Activated CD4-positive, alpha-beta T cell treated with anti-CD3 and anti-CD28 coated beads for 24 hours (primary cell): ENCODE measurements at places on chromosomes 2 and 18.

DNA sequence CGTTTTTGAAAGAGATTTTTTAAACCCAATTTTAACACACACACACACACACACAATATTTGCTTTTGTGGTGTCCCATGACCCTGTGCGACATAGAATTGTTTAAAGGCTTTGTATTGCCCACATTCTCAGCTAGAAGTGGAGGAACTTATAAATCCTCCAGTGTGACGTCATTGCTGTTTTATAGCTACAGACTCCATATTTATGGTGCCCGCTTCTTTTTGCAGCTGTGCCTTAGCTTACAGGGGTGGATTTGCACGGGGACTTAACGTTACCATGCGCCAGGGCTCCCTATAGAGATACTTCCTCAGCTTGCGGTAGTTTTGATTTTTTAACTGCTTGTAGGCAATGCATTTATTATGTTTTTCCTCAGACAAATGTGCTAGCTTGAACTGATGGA is 101.9 kb upstream of the SMIM21 start:
- DNase-seq, result no peak

GRCh38 chr2:173062801-173063200 is 12.8 kb upstream of the MAP3K20 start:
- no peak for DNase-seq

- DNase-seq, result no peak
These were observed 13.1 kb downstream of the QPCT start for GRCh38 chr2:37357530-37357929.

GRCh38 chr2:125168442-125168841 is 1143.4 kb downstream of the CNTNAP5 start:
- no peak for DNase-seq

GRCh38 chr2:218999021-218999880 is 6.0 kb upstream of the CRYBA2 start:
- no peak for DNase-seq

DNA sequence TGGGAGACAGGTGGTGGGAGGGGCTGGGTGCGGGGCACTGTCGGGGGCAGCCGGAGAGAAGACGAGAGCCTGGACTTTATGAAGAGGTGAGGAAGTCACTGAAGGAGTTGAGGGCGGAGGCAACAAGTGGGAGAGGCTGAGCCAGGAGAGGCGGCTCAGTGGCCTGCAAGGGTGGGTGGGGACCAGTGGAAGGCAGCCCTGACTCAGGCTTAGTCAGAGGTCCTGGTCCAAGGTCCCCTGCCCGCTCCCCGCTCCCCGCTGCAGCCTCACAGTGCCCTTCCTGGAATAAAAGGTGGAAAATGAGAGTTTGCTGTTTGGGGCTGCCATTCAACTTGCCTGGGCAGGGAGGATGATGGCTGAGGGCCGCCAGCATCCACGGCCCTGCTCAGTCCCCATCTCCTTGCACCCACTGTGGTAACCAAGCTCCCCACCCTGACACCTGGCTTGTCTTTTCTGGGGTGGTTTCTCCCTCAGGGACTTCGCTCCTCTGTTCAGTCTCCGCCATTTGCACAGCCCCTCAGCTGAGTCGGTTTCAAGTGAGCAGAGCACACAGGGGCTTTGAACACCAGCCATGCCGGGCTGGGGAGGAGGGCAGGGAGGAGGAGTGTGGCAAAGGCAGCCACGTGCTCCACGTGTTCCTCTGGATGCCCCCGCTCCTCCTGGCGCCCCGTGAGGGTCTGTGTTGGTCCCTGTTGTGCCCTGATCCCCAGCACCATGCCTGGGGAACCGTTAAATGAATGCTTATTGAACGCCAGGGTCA is 13.7 kb upstream of the RALB start:
- DNase-seq, result no peak

DNA sequence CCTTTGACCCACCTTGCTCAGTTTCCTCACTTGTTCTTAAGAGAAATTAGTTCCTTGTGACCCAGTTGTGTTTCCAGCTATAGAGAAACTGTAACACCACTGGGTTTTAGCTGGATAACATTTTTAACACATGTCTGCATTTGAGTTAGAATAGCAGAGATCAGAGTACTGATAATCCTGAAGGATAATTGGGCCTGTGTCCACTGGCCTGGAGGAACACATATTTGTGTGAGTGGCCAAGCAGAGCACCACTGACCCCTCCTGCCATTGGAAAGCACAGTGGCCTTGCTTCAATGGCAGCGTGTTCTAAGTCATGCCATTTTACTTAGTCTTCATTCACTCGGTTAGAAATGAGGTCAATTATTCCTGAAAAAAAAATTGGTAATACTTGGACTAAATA is 42.6 kb downstream of the PKP4 start:
- no peak for DNase-seq

DNA sequence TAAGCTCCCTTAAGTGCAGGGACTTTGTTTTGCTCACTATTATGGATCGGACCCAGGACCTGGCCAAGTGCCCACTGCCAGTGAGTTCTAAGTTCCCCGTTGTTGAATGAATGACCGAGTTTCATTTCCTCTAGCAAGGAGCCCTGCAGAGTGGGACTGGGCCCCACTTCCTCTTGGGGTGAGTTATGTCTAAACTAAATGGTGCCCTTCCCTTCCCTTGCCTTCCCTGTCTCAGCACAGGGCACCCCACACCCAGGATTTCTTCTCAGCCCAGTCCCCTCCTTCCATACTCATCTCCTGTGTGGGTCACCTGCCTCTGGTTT is 195.3 kb upstream of the HS6ST1 start:
- no peak for DNase-seq

DNA sequence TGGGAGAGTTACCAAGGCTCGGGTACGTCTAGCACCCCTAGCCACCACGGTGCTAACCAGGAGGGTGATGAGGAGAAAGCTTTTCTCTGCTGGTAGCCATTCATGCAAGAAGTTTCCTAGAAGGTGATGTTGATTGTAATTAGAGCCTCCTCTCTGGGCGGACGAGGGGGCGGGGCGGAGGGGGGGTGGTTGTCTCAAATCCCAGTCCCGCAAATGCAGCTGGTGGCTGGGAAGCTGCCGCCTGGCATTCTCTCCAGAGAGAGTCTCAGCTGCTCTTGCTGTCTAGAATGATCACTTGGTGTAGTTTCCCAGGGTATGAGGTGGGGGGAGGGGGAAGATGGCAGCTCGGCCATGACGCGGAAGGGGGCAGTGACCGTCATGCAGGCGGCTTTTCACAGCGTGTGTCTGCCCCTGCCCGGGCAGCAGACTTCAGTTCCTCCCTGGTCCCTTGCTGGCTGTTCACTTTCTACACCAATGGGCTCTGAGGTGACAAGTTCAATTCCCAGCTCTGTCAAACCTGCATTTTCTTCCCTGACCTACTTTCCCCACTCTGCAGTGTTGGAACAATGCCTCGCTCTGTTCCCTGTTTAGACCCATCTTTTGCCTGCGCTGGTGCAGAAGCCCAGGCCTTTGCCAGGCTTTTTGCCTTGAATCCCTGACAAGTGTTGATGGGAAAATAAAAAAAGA is 61.5 kb upstream of the KLF7 start:
- DNase-seq, result no peak

- DNase-seq, result no peak
These were observed 48.8 kb downstream of the PTRHD1 start for GRCh38 chr2:24744356-24744755.

DNA sequence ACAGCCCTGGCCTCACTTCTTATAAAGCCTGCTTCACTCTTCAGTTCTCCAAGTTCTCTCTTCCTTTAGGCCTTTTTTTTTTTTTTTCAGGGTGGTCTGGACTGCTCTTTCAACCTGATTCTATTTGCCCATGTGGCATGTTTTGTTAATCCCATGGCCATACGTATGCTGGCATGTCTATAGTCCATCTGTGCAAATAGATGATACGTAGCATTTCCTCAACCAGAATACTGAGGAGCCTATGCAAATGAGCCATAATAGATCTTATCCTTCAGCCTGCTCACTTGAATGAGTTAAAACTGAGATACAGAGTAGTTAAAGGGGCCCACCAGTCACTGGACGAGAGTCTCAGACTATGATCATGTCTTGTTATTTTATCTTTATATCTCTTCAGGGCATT is 265.2 kb upstream of the CXCR4 start:
- no peak for DNase-seq

GRCh38 chr2:20796374-20796791 is 26.5 kb downstream of the LDAH start:
- DNase-seq, result no peak

DNA sequence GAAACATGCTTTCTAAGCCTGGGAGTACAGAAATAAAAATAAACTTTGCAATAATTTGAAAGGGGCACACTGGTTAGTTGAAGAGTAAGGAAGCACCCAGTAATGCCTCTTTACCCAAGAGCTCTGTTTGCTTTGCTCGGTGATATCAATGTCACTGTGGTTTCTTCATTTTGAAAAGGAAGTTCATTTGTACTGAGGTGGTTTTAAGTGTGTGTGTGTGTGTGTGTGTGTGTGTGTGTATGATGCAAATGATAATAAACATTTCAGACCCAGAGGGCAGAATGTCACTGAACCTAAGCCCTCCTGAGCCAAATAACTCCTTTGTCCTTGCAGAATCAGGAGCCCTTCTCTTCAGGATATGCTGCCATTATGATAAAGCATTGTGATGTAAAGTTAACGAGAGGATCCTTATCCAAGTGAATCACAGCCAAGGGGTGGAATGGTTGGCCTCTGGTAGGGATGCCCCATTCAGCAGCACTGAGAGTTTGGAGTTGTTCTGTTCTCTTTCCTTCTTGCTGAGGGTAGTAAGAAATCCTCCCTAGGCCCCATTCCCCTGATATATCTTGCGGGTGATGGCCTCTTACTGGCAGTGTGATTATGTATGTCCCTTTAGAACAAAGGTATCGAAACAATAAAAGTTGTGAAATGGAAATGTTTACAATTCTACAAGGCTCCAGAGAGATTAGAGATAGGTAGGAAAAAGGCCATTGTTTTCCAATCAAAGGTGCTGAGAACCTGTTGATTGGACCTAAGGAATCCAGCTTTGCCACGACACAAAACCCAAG is 7.6 kb downstream of the ITGA6 start:
- DNase-seq, result no peak

- DNase-seq, result no peak
These were observed 23.8 kb downstream of the WDR75 start for GRCh38 chr2:189465076-189465475.
